ENCODE measurements at places on chromosomes 1 and 21.

DNA sequence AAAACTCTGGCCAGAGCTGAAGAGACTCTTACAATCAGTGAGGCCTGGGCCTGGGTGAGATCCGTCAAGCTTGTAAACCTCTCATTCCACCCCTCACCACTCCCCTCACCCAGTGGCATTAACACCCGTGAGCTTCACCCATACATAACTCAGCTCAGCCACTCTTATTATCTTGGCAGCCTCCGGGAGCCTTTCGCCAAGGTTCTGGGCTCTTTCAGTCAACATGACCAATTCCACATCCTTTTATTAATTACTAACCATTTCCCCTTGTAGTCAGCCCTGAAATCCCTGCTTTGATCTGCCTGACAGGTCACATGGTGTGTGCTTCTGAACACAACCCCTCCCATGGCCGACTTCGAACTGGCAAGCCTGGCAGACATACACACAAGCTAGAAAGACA lies 134.8 kb downstream of the SETD4 start:
- DNase-seq: no peak

DNA sequence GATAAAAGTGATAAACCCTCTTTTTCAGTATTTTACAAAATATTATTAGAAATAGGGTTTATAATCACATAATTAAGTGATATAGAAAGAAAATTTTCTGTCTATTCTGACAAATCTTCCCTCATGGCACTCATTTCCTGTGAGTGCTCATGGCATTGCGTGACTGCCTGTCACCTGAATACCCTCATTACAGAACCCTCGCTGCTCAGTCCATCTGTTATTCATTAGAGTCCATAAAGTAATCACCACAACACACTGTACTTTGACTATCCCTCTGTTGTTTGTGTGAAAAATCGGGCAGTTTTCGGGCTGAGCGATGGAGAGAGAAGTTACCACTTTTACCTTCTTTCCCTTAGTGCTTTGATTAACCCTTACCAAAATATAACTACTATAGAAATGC lies 100.4 kb upstream of the BRINP3 start:
- DNase-seq: no peak

- DNase-seq: no peak
Observed at GRCh38 chr1:236426215-236426614, 32.1 kb downstream of the EDARADD start.

DNA sequence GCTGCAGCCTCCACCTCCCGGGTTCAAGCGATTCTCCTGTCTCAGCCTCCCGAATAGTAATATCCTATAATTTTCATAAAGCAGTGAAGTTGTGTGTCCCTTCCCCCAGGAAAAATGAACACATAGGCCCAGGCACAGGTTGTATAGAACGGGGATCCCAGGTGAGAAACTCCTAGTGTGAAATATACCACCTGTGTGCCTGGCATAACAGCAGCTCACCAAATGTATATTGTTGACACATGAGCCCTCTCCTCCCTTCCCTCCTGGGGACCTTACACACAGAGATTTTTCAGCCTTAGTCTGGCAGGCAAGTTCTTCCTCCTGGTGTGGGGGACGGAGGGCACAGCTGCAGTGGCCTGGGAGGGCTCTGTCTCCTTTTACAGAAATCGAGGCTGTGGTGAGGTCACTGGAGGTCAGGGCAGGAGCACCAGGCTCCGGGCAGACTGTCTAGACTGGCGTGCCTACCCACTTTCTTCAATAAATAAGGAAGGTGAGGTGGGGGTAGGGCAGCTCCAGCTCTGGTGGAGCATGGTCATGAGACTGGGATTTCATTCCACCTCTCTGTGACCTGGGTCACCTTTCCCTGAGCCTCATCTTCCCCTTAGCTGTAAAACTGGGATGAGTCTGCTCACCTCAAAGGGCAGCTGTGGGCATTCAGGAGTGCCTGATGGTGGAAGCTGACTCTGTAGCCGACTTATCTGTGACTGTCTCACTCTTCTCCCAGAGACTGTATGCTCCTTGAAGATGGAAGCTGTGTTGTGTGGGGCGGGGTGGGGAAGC lies 14.3 kb downstream of the RCC1 start:
- DNase-seq: no peak

- no peak for DNase-seq
Observed at GRCh38 chr1:211135342-211135950, 1.5 kb upstream of the KCNH1 start.

GRCh38 chr1:230759369-230760065 lies 12.3 kb downstream of the CAPN9 start:
- no peak for DNase-seq

GRCh38 chr1:241605146-241605805 lies 34.9 kb downstream of the CHML start:
- DNase-seq: peak; percentile 52

- DNase-seq: no peak
Observed at GRCh38 chr21:17708522-17709265, 96.0 kb upstream of the BTG3 start.

GRCh38 chr1:13732971-13733667 lies 33.1 kb downstream of the PRDM2 start:
- no peak for DNase-seq

DNA sequence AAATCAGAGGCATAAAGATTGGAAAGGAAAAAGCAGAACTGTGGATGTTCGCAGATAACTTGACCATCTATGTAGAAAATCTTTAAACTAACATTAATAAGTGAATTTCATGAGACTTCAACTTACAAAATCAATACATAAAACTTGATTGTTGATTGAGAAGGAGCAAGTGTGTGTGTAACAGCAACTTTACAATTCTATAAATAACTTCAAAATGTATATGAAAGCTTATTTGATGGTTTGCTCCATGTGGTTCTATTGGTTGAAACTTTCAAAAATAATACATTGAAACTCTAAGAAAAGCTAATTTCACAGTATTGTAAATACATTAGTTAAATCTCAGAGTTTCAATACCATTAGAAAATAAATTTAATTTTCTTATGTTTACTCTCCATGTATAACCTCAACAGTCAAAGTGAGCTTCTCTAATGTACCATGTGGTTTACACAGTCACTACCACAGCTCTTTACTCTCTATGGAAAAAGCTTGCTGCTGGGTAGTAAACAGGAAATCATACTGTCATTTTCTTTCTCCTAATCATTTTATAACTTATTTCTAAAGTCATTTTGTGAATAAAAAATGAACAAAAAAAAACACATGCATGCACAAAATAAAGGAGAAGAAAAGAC lies 12.0 kb downstream of the AKT3 start:
- no peak for DNase-seq

- DNase-seq: peak; percentile 41
Observed at GRCh38 chr1:150516050-150516591, 569 bp downstream of the FALEC start.

GRCh38 chr21:34510148-34511142 lies 1.6 kb downstream of the KCNE1 start:
- peak; percentile 88 for DNase-seq

DNA sequence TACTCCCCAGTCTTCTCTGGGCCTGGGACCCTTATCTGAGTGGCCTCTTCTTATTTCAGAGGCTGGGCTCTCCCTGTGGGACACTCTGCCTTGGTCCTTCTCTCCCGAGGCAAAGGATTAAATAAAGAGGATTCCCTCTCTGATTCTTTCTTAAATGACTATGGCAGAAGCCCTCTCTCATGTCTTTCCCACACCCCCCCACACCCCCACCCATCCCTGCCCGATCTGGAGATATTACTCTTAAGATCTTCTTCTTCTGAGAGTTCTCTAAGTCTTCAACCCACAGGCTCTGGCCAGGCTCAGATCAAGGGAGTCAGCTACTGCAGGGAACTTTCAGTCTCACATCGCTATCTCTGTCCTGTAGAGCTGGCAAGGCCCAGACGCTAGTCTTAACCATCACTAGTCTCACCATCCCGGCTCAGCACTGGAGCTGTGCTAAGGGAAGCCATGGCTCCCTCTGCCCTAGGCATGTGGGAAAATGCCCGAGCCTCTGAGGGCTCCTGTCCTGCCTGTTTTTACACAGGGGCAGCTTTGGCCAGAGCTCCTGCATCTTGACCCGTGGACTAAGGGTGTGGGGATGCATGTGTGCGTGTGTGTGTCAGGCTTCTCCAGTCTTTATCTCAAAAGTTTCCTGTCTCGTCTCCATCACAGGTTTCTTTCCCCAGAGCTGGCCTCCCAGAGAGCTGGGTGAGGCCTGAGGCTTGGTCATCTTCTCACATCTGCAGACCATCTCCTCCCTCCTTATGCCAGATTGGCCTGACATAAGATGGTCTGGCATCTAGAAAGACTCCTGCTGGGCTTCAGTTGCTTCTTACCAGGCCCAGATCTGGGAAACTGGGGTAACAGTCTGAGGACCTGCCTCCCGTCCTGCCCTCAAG lies 36.7 kb downstream of the LGR6 start:
- no peak for DNase-seq
